Activated T-helper 1 cell treated with anti-CD3 and anti-CD28 coated beads, Interleukin-12 subunit alpha, Interleukin-12 subunit beta, Interleukin-2, Interleukin-4 antibody, amounts not matched to agents 30 ng/mL and 10 ng/mL and 1 ng/mL, durations not matched to agents 14 hours and 24 hours and 36 hours (primary cell): ENCODE measurements at places on chromosomes 7 and 10.

- no peak for DNase-seq
Observed at GRCh38 chr10:62760401-62760800, 44.1 kb upstream of the ADO start.

DNA sequence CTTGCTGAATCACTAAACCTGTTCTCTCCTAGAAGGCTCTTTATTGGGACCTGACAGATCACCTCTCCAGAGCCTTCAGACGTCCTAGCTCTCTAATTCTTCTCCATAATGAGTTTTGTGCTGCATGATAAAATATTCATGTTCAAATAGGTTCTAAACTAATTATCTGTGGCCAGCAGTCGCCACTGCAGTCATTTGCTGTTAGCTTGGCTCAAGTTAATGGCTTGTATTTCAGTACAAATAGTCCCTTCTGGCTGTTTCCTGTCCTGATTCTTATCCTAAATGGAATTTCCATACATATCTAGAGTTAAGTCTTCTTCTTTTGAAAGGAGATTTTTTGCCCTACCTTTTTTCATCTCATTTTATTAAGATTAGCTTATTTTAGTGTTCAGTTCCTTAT lies 303.2 kb downstream of the EXOC4 start:
- DNase-seq: no peak

- DNase-seq: no peak
Observed at GRCh38 chr10:88534072-88534665, 48.9 kb downstream of the RNLS start.

DNA sequence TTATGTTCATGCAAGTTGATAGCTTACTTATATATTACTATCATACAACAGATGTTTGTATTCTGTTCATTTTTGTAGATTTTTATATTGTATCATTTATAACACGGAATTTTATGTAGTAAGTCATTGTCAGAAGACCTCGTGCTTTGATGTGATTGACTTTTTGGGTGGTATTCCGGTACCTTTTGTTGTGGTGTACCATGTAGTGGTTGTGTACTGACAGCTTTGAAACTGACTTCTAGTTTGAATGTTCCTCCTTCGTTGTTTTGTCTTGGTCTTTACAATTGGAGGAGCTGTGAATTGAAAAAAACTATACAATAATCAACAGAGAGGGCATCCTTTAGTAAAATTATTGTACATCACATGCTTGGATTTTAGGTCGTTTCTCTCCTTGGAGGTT lies 61.5 kb downstream of the WAC start:
- DNase-seq: no peak

- DNase-seq: no peak
Observed at GRCh38 chr10:66698069-66698468, 227.8 kb upstream of the LRRTM3 start.

DNA sequence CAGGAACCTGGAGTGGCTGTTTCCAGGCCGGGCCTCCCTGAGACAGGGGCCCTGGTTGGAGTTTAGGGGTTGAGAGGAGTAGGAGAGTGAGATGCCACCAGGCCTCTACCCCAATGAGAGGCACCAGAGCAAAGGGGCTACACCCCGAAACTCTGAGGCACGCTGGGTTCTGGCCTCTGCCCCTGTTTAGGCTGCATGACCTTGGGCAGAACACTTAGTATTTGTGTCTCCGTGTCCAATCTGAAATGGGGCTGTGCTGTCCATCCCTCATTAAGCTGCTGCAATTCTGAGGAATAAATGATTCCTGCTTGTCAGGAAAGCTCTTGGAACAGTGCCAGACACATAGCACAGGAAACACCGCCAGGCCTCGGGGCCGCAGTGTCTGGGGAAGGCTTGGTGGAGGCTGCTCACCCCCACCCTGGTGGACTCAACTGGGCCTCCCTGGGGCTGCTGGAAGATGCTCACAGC lies 40.5 kb upstream of the SAMD8 start:
- no peak for DNase-seq

GRCh38 chr7:51141451-51142003 lies 175.1 kb downstream of the COBL start:
- DNase-seq: no peak

- no peak for DNase-seq
Observed at GRCh38 chr10:77004917-77005564, 632.6 kb downstream of the KCNMA1 start.
